NCI-H774 (cell line): ENCODE measurements at places on chromosomes 7 and 10.

- DNase-seq, result no peak
Observed at GRCh38 chr7:38451840-38452239, 178.4 kb upstream of the TARP start.

DNA sequence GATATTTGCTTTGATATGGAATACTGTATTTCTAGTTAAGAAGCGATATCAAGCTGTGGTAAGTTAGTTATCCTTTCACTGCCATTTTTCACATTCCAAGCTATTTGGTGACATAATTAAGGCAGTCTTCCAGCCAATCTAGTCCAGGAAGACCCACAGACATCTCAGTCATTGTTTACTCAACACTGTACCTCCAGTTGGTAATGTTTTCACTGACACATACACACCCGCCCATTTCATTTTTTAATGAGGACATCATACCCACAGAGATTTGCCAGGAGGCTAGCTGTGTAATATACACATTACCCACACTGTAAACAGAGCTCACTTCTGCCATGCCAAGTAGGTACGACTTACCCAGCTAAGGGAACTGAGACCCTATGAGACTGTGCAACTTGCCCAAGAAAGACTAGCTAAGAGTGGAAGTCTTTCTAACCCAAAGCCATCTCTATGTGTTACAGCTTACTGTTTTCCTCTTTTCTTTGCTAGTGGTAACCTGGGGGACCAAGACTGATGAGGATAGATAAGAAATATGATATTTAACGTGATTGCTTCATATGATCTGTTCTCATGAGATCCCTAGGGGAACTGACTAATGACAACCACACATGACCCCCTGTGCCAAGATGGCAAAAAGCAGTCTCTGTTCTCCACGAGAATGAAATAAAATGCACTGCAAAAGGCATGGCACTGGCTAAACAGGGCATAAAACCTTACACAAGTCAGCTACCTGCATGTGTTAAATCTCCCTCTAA, 179.0 kb downstream of the DGKI start:
- DNase-seq, result no peak

DNA sequence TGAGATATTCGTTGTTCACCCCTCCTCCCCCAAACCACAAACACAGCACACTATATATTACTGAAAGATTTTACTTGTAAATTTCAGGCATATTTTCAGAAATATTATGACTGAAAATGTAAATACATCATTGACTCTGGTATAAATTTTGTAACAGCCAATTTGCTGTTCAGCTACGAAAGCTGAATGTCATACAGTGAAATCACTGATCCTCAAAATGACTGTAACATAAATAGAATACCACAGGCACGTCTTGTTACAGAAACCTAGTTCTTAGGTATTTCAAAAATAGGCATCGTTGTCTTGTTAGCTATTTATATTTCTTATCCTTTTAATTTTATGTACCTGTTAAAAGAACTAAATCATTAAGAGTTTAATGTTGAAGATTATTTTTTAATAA, 15.1 kb downstream of the TRUB1 start:
- no peak for DNase-seq

DNA sequence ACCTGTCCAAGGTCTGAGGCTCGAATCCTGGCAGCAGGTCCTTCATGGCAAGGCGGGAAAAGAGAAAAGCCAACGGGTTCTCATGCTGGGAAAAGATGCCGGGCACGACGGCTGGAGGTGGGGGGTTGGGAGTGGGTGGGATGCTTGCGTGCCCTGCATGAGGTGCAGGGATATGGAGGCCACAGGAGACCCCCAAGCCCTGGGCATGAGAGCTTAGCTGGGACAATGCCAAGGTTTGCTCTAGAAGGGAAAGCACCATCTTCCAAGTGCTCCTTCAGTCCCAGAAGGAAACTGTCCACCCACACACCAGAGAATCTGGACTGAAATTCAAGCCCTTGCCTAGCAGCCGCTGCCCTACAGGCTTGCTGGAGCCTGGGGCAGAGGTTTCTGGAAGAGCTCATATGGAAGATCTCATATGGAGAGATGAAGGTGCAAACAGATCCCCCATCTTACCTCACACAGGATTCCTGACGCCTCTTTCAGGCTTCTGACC, 64.3 kb downstream of the ZRANB1 start:
- DNase-seq, result no peak

GRCh38 chr10:4807761-4808507, 18.1 kb upstream of the AKR1E2 start:
- DNase-seq, result no peak

GRCh38 chr7:23955145-23955544, 245.1 kb downstream of the STK31 start:
- DNase-seq, result no peak

DNA sequence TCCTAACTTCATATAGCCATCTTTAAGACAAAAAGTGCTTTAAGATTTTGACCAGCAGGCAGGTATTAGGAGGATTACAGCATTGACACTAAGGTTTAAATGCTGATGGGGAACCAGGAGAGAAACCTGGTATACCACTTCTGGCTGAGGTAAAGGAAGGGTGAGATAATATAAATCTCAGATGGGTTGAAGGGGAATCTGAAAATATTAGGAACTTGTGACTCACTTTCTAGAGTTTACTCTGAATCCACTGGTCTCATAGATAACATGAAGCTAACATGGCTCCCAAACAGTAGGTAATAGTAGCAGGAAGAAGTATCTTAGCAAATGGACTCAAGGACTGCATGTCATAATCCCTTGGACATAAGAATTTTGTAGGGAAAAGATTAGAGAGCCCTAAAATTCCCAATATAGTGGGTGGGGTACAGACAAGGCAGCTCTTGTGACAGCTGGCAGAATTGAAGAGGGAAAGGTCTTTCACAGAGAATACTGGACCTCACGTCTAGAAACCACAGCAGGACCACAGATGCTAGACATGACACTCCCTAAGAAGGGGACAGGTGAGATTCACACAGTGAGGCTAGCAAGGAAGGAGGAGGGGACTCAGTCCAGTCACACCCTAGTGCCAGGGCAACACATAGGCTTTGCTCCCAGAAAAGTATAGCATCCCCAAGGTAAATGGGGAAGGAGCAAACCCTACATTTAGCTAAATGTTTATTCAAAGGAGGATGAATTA, 3.5 kb downstream of the PTTG1IP2 start:
- no peak for DNase-seq

DNA sequence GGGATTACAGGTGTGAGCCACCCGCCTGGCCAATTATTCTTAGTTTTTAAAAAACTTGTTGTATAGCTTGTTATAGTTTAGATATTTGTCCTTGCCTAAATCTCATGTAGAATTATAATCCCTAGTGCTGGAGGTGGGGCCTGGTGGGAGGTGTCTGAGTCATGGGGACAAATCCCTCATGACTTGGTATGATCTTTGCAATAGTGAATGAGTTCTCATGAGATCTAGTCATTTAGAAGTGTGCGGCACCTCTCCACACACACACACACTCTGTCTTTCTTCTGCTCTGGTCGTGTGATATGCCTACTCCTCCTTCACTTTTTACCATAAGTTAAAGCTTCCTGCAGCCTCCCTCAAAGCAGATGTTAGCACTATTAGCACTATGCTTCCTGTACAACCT, 37.2 kb downstream of the FAM149B1 start:
- no peak for DNase-seq

DNA sequence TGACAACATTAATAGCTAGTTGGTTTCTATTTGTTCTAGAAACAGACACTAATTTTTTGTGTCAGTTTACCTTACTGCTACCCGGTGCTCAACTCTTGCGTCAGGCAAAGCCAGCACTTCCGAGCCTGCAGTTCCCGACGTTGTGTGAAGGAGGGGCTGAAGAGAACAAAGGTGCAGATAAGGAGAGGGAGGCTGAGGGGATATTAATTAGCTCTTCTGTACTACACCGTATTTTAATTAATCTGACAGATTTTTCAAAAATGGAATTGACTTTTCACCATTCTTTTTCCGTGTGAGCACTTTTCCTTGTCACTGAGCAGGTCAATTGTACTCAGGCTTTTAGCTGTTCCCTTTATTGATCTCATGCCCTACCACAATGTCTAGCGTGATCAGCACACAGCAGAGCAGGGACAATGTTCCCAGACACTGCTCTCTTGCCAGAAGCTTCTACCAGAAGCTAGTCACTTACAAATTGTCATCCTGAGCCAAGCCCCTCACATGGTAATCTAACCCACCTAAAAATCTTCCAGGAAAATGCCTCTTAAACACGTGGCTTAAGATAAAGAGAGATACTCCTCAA, 650.5 kb upstream of the MKI67 start:
- DNase-seq, result no peak
